AG08396 (cell line): ENCODE measurements at places on chromosomes 11 and 22.

- DNase-seq = no peak
Observed at GRCh38 chr11:35003186-35003585, 86.8 kb downstream of the PDHX start.

DNA sequence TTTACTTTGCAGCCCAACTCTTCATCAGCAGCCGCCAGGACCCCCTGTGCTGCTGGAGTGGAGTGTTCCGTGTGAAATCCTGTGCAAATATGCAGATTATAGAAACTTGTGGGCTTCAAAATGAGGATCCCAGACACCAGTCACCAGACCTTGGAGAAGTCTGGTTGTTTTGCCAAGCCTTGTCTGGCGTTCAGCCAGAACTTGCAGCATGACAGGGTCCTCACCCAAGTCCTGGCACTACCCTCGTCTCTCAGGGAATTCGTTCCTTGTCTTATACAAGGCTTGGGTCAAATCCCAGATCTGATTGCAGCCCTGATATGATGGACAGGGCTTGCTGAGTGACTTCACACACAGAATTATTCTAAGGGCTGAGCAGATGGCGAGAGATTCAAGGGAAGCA lies 18.9 kb downstream of the SHISAL1 start:
- DNase-seq = no peak

GRCh38 chr22:47213571-47214230 lies 451.3 kb downstream of the TBC1D22A start:
- DNase-seq = no peak

DNA sequence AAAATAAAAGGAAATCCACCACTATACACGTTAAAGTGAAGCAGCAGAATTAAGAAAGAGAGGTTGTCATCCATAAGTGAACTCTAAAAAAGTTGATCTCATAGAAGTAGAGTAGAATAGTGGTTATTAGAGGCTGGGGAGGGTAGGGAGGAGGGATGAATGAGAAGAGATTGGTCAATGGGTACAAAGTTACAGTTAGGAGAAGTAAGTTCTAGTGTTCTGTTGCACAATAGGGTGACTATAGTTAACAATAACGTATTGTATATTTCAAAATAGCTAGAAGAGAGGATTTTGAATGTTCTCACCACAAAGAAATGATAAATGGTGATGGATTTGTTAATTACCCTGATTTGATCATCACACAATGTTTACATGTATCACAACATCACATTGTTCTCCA lies 72.0 kb downstream of the CD82 start:
- no peak for DNase-seq

- DNase-seq = peak; percentile 70
Observed at GRCh38 chr11:72738199-72739141, 13.7 kb downstream of the ARAP1 start.

DNA sequence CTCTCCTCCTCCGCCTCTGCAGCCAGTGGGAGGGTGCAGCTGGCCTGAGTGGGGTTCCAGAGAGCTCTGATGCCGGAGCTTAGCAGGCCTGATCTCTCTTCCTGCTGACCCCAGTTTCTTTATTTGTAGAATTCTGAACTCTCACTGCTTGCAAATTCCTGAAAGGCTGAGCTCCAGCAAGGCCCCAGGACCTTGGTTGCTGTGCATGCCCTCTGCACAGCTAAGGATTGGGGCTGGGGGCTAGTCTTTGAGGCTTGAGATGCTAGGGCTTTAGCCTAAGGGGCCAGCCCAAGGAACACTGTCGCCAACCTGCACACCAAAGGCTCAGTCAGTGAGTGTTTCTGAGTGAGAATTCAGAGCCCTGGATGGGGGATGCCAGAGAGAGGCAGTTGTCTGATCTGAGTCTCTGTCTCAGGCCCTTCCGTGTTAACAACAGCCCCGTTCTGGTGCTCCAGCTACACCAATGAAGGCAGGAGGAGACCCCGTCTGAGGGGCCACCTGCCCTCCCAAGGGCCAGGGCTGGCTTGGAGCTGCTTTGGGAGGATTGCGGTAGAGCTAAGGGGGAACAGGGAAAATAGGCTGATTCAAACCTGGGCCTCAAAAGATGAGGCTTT lies 106.0 kb upstream of the LMO1 start:
- no peak for DNase-seq

DNA sequence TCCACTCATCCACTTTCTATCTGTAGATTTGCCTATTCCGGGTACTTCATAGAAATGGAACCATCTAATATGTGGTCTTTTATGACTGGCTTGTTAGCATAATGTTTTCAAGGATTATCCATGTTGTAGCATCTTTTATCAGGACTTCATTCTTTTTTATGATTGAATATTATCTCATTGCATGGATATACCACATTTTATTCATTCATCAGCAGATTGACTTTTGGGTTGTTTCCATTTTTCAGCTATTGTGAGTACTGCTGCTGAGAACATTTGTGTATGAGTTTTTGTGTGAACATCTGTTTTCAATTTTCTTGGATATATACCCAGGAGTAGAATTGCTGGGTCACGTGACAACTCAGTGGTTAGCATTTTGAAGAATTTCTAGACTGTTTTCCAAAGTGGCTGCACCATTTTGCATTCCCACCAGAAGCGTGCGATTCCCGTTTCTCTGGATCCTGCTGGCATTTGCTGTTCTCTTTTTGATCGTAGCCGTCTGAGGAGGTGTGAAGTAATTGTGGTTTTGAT lies 8.9 kb downstream of the DERL3 start:
- peak; percentile 41 for DNase-seq

- DNase-seq = no peak
Observed at GRCh38 chr22:35688913-35689675, 28.6 kb upstream of the APOL5 start.

GRCh38 chr11:75532200-75533048 lies 6.7 kb upstream of the GDPD5 start:
- peak; percentile 75 for DNase-seq

GRCh38 chr11:18699848-18700261 lies 1.3 kb downstream of the TMEM86A start:
- DNase-seq = no peak

DNA sequence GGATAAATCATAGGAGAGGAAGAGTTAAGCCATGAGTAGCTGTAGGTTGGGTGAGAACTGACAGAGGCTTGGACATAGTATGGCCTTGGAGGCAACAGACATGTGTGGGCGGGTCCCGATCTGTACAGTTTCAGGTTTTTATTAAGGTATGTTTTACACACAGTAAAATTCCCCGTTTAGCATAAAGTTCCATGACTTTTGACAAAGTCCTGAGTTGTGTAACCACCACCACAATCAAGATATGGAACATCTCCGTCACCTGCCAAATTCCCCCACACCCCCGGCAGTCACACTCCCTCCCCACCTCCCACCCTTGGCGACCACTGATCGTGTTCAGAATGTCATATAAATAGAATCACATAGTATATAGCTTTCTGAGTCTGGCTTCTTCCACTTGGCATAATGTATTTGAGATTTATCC lies 68.1 kb downstream of the GRIK4 start:
- DNase-seq = no peak

- DNase-seq = peak; percentile 85
Observed at GRCh38 chr11:114162719-114163123, 103.2 kb downstream of the ZBTB16 start.

GRCh38 chr11:67062526-67063373 lies 6.1 kb downstream of the RHOD start:
- no peak for DNase-seq

GRCh38 chr11:60924906-60925853 lies 920 bp downstream of the TMEM132A start:
- DNase-seq = no peak

DNA sequence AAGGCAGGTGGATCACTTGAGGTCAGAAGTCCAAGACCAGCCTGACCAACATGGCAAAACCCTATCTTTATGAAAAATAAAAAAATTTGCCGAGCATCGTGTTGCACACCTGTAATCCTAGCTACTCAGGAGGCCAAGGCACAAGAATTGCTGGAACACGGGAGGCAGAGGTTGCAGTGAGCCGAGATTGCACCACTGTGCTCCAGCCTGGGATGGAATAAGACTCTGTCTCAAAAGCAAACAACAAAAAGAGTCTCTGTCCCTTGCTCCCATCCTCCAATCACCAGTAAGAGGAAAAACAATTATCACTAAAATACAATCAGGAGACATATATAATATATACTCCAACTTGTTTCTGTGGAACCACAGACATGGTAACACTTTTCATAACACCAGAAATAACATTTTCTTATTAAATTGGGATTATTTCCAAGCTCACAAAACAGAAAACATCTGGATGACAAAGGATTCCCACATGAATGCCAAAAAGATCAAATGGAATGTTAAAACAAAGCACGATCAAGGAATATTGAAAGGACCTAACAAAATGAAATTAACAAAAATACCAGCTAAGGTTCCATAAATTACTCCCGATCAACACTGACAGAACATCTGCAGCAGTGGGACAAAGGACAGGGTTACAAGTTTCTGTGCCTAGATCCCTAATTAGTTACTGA lies 15.2 kb downstream of the FCHSD2 start:
- DNase-seq = no peak

DNA sequence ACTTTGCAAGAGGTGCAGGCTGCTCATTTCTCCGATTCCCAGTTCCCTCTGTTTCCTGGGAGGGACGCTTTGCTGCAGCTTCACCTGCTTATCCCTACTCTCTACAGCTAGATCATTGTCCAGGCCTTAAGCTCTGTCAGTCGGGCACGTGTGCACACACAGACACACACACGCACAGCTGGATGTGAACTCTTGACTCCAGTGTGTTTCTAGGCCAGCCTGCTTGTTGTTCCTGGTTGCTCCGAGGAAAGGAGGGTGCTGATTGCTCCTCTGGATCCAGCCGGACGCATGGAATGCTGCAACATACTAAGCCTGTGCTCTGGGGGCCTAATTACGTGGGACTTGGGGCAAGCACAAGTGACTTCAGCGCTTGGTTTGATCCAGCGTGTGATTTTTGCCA lies 19.7 kb downstream of the ZNRF3 start:
- no peak for DNase-seq

DNA sequence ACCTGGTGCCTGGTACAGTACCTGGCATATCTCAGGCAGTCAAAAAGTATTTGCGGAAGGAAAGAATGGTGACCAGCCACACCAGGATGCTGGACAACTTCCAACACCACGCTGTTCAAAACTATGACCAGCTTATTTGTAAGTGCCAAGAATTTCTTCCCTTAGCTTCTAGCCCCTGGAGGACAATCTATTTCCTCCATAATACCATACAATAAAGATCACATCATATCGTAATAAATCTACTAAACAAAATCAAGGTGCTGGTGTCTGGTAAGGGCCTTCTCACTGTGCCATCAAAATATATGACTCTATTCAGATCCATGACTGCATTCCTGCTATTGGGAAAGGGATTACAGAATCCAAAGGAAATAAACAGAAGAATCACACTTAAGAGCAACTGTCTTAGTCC lies 51.5 kb downstream of the ALG9 start:
- no peak for DNase-seq

GRCh38 chr11:77522215-77522614 lies 48.3 kb upstream of the PAK1 start:
- no peak for DNase-seq

- peak; percentile 78 for DNase-seq
Observed at GRCh38 chr11:130609121-130610035, 160.9 kb downstream of the ADAMTS15 start.

GRCh38 chr11:2086239-2087040 lies 52.7 kb downstream of the IGF2 start:
- peak; percentile 3 for DNase-seq

GRCh38 chr11:57310630-57311086 lies 14.1 kb downstream of the TNKS1BP1 start:
- DNase-seq = peak; percentile 39

DNA sequence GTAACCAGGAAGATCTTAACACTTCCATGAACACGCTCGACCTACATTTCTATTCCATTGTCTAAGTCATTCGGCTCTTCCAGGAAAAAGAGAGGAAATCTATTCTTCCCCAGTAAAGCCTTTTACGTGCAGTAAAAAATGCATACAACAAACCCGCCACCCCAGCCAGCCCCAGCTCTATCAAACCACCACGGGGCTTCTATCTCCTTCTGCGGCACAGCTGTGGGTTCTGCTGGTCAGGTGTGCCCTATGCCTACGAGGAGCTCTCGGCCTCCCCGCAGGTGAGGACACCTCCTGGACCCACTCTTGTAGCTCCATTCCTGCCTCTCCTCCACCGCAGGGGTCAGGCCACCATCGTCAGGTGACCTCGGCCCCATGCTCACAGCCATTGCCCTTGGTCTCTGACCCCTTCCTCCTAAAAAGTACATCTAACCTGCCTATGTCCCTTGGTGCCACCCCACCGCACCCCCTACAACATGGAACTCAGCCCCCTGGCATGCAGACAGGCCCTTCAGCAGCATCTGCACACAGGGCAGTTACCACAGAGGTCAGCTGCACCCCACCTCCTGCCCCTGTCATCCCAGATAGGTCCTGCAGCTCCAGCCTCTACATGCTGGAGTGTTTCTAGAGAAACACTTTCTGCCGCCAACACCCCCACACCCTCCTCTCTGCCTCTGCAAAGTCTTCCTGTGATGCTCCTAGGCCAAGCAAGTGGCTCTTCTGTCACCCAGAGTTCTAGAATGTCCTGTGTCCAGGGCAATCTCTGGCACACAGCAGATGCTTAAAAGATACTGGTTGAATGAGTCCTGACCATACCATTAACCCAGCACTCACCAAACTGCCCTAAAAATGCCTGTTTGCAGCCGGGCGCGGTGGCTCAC lies 3.1 kb downstream of the DEAF1 start:
- DNase-seq = no peak

DNA sequence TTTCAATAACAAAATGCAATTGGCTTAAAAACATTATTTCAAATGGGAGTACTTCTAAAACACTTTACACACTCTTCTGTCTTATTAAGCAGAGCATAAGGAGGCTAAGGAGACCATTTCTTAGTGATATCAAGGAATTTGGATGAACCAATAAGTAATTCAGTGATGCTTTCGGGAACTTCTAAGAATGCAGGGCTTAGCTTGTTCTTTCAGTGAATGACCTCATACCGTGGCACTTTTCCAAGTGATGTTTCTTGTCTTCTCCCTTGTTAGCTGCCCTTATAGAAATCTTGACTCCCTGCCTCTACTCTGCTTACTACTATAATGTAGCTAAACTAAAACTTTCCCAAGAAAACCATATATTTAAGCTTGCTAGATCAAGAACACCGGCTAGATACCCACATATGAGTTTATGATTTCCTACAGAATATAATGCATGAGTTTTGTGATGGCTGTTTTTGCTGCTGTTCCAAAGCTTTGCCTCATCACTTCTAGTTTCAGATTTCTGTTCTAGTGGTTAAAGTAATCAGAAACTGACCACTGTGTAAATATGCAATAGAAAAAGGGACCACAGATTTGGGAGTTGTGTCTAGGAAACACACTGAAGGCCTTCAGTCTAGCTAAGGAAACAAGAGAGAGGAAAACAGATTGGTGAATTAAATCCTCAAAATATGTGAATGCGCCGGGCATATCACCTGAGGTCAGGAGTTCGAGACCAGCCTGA lies 37.5 kb upstream of the STK33 start:
- DNase-seq = peak; percentile 56
